ENCODE measurements at places on chromosomes 7 and 10.

- DNase-seq, result no peak
Observed at GRCh38 chr10:103224133-103224532, 21.6 kb upstream of the RPEL1 start.

GRCh38 chr7:22109761-22110160, 164.1 kb upstream of the CDCA7L start:
- no peak for DNase-seq

- no peak for DNase-seq
Observed at GRCh38 chr7:74362266-74362665, 73.1 kb downstream of the CLIP2 start.

DNA sequence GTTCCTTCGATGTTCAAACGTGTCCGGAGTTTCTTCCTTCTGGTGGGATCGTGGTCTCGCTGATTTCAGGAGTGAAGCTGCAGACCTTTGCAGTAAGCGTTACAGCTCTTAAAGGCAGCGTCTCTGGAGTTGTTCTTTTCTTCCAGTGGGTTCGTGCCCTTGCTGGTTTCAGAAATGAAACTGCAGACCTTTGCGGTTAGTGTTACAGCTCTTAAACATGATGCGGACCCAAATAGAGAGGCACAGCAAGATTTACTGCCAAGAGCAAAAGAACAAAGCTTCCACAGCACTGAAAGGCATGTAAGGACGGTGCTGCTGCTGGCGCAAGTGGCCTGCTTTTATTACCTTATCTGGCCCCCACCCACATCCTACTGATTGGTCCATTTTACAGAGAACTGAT, 931.4 kb downstream of the IPMK start:
- DNase-seq, result no peak

DNA sequence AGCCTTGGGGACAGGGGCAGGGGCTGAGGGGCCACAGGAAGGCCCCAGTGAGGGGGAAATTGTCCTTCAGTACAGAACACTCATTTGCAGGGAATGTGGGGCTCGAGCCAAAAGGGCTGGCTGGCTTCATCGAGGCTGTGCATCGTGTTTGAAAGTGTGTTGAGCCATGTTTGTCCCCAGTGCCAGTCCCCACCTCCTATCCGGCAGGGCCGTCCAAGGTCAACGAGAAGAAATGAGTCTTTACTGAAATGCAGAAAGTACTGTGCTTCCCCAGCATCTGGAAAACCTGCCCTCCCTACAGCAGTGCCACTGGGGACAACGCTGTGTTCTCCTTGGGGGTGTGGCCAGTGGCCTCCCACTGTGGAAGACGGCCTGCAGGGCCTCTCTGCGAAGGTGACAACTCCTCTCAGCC, 214.1 kb downstream of the KLF6 start:
- no peak for DNase-seq

DNA sequence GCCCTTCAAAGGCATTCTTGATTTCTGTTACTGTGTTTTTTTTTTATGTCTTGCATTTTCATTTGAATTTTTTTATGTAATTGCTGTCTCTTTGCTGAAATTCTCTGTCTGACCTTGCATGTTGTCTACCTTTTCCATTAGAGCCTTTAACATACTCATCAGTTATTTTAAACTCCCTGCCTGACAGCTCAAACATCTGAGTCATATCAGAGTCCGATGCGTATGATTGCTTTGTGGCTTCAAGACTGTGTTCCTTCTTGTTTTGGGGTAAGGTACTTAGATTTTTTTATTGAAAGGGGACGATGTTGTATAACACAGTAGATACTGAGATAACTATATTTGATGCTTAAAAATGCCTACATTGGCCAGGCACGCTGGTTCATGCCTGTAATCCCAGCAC, 9.7 kb upstream of the TARP start:
- no peak for DNase-seq

- no peak for DNase-seq
Observed at GRCh38 chr10:69376662-69377061, 40.1 kb downstream of the TACR2 start.

DNA sequence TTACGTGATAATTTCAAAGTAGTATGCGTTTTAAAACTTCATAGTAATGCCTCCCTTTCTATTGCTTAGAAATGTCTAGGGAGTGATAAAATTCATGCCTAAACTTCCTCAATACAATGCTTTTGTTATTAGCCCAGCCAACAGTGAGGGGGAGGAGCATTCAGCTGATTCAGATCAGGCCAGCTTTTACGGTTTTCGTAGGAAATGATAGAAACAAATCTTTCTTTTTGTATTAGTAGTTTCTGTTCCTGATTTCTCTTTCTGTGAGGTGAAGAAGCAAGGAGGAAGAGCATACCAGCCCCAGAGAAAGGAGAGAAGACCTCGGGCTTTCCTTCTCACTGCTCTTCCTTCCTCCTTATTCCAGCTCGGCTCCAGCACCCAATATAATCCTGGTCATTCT, 35.2 kb upstream of the ITPRID1 start:
- no peak for DNase-seq

GRCh38 chr7:37714606-37715005, 31.0 kb downstream of the GPR141 start:
- DNase-seq, result no peak

DNA sequence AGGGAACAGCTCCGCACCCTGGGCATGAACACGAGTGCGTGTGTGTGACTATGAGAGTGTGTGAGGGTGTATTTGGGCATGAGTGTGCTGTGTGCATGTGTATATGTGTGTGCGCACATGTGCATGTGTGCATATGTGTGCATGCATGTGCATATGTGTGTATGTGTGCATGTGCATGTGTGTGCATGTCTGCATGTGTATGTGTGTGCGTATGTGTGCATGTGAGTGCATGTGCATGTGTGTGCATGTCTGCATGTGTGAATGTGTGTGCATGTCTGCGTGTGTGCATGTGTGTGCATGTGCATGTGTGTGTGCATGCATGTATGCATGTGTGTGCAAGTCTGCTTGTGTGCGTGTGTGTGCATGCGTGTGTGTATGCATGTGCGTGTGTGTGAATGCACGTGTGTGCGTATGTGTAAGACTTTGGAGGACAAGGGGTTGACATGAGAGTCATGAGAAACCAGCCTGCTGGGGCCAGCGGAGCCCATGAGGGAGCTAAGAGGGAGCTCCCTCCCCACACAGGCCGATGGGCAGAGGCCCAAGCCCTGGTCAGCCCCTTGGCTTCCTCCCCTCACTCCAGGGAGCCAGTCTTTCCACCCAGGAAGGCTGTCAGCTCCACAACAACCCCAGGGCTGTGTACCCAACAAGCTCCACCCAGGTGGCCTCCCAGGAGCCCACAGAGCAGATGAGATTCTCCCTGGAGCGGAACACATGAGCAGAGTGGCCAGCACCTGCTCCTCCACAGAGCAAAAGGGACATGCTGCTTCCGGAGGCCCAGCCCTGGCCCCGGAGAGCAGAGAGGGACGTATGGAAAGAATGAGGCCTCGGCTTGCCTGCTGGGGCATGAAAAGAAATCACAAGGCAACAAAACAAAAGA, 142.5 kb upstream of the PPP2R2D start:
- DNase-seq, result no peak

- DNase-seq, result no peak
Observed at GRCh38 chr7:5445981-5446594, 22.5 kb upstream of the TNRC18 start.

GRCh38 chr7:105353752-105354328, 34.9 kb downstream of the SRPK2 start:
- DNase-seq, result no peak

- DNase-seq, result no peak
Observed at GRCh38 chr7:73812996-73813395, 17.8 kb upstream of the CLDN4 start.

DNA sequence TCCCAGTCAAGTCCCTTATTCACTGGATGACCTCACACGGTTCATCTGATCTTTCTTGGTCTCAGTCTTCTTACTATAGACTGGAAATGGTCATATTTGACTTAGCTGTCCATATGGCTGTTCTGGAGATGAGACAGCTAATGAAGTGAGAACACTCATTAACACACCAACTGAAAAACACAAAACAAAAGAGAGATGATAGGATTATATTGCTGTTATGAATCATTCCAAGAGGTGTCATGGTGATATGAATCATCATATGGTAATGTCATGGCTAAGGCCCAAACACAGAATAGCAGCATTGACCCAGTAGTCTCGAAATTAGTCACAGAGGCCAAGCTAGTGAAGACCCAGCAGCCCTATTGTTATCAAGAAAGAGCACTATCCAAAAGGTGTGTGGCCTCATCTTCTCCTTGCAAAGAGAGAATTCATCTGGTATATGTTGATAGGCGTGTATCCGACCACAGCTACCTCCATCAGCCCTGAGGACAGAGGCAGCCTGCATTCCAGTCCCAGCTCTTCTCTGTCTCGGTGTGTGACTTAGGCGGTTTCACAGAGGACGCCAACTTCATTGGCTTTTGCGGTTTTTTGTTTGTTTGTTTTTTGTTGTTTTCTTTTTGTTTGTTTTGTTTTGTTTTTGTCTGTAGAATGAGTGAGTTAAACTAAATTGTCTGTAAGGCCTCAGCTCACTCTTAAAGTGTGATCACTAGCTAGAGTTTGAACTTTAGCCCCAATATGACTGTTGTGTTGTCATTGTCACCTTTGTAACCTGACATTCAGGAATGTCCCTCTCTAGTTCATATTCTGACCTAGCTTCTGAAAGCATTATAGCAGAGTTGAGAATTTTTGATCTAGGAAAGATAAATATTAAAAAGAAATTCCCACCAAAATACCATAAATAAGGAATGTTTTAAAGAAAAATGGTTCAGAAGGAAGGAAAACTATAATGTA, 97.4 kb upstream of the PDCD4 start:
- no peak for DNase-seq

DNA sequence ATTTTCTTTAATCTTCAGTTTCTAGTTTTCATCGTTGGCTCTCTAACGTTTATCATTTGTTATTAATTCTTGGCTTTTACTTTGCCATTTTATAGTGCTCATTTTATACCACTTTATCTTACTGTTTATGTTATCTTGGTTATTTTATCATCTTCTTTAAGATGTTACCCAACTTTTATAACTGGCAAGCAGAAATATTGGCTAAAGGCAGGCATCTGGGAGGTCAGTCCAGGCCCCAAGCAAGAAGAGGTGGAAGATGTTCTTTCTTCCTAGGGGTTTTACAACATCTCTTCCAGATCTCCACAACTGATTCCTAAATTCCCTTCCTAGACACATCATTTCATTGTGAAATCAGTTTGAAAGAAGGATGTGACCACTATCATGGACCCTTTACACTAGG, 208.1 kb downstream of the AHR start:
- no peak for DNase-seq

DNA sequence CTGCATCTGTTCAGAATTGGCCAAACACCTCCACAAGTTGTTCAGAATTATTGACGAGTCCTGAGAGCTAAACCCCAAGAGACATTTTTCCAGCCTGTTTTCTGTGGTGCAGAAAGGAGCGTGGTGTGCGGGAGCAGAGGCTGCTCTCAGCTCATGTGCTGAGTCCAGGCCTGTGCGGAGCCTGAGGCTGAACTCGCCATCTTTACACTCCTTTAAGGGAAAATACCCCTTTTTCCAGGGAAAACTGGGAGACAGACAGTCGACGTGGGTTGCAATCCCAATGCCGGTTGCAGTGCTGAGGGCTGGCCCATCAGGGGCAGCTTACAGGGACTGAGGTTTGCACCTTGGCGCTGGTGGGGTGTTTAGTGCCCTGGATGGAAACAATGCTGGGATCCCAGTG, 112.2 kb downstream of the ADARB2 start:
- DNase-seq, result no peak

GRCh38 chr7:159238541-159238940, 93.9 kb upstream of the VIPR2 start:
- no peak for DNase-seq

- DNase-seq, result no peak
Observed at GRCh38 chr10:3866332-3866731, 81.3 kb upstream of the KLF6 start.

- DNase-seq, result no peak
Observed at GRCh38 chr7:116708861-116709260, 36.9 kb downstream of the MET start.

DNA sequence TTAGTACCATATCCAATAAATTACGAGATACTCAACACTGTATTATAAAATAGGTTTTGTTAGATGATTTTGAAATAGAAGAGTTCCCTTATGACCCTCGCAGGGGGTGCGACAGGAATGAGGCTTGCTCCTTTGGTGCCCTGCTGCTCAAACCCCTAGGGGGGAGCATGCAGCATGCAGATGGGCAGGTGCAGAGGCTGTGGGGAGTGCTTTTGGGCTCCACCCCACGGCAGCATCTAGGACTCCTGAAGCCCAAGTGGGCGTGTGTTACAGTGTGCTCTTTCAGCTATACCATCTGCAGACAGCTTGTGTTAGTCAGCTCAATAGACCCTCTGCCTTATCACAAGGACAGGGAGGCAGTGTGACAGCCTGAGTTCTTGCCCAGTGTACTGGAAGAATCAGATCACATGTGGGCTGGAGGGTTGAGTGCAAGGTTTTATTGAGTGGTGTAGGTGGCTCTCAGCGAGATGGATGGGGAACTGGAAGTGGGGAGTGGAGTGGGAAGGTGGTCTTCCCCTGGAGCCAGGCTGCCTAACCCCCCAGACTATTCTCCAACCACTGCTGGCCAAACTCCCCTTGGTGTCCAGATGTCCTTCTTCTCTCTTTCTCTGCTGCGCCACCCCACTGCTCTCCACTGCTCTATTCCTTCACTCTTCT, 3.1 kb upstream of the MRC1 start:
- no peak for DNase-seq

DNA sequence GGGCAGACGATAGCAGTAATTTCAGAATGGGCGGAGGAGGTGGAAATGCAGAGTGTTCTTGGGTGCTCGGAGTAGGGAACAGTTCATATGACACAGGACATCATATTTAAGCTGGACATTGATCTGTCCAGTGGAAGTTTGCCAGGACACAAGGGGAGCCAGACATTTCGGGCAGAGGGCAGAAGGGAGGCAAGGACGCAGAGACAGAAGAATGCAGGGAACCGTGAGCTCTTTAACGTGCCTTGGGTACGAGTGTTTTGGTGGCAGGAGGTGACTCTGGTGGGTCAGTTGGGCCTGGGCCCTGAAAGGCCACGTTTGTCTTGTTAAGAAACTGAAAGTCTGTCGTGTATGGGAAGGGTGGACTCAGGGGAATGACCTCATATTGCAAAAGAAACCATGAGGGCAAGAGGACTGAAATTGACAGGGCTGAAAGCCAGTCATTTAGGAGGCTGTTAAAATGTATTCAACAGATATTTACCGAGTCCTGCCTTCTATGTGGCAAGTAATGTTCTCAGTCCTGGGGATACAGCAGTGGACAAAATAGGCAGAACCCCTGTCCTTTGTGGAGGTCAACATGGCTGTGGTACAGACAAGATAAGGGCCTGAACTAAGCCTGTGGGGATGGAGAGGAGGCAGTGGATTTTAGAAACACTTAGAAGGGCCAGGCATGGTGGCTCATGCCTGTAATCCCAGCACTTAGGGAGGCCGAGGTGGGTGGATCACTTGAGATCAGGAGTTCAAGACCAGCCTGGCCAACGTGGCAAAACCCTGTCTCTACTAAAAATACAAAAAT, 2.2 kb downstream of the OPTN start:
- no peak for DNase-seq

DNA sequence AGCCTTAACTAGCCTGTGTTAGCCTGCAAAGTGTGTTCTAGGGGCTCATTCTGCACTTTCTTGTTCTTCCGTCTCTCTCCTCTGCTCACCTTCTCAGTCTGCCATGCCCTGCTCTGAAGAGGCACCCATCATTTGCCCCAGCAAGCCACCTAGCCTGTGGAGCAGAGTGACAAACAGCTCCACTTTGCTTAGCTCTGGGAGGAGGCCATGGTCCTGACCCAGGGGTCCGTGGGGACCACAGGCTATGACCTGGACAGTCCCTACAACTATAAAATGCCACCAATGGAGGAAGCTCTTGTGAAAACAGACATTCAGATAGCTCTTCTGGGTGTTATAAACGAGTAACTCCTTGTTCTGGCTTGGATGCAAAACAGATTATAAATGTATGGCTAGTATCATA, 1029.6 kb downstream of the CNTNAP2 start:
- no peak for DNase-seq

- DNase-seq, result no peak
Observed at GRCh38 chr10:127142136-127142535, 54.3 kb downstream of the INSYN2A start.

Measured in stimulated activated CD8-positive, alpha-beta memory T cell treated with anti-CD3 and anti-CD28 coated beads, Interleukin-4, amount 100 ng/mL, for 1 hour (primary cell).